Mesothelial cell of epicardium (in vitro differentiated cells): ENCODE measurements at places on chromosomes 3 and 15.

- DNase-seq, result no peak
These were observed 12.1 kb downstream of the EDC3 start for GRCh38 chr15:74683758-74684157.

DNA sequence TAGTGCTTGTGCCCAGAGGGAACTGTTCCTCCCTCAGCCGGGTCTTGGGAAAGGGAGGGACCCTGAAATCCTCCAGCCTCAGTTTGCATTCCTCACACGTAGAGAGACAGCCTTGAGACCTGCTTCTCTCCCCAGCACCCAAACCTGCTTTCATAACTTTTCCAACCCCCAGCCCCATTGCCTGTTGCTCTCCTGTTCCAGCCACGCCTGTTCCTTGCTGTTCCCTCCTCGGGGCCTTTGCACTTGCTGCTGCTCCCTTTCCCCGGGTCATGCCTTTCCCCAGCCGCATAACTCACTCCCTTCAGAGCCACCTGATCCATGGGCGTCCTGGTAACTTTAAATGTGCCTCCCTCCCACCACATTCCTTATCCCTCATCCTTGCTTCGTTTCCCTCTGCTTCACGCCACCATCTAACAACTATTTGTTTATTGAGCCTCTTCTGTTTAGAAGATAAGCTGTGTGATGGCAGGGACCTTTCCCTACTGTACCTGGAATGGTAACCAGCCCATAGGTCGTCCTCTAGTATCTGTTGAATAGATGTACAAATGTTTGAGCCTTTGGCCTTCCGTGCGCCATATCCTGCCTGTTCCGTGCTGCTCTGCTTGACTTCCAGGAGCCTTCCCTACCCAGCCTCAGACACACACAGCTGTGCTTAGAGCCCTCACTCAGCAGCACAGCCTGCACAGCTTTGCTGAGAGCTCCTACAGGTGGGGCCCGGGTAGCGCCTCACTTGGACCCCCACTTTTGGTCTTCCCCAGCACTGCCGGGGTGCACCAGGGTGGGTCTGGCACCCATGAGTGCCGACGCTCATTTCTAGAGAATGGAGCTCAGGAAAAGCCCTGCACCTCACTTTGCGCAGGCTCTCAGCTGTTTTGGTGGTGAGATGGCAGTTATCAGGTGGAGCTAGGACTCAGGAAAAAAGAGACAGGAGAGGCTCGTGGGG is 60.2 kb downstream of the SCN5A start:
- DNase-seq, result peak; percentile 10

GRCh38 chr15:39667382-39668127 is 86.7 kb downstream of the THBS1 start:
- no peak for DNase-seq

GRCh38 chr3:126835472-126836219 is 131.6 kb downstream of the CHCHD6 start:
- no peak for DNase-seq

DNA sequence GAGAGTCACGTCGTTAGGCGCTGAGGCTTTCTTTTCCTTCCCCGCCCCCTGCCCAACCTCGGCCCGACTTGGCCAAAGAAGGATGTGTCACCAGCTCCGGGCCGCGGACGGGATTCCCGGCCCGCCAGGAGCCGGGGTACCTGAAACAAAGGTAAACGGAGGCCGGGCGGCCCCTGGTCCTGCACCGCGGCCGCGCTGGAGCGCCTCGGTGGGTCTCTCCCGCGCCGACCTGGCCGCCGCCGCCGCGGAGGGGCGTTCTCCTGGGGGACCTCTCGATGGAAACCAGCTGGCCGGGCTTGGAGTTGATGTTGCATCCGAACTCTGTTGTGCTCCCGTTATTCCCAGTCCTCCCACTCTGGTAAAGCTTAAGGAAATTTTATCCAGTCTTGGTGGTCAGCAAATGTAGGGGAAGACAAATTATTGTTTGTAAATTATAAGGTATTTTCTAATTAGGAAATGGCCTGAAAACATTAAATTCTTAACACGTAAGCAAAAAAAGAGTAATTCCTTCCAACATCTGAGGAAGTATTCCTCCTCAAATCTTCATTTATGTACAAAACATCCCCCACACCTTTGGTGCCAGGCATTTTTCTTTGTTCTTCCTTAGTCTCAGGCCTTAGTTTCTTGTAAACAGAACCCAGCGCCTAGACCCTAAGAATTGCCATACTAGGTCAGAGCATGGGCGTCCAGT is 888 bp downstream of the PPP2R3A start:
- no peak for DNase-seq

- DNase-seq, result no peak
These were observed 420.3 kb upstream of the CFAP20DC start for GRCh38 chr3:59469948-59470723.

- DNase-seq, result no peak
These were observed 1298.5 kb downstream of the ROBO2 start for GRCh38 chr3:78338405-78338804.

- DNase-seq, result no peak
These were observed 602 bp upstream of the ATP2B2 start for GRCh38 chr3:10505791-10506585.

GRCh38 chr3:25587094-25587493 is 77.6 kb downstream of the TOP2B start:
- no peak for DNase-seq

DNA sequence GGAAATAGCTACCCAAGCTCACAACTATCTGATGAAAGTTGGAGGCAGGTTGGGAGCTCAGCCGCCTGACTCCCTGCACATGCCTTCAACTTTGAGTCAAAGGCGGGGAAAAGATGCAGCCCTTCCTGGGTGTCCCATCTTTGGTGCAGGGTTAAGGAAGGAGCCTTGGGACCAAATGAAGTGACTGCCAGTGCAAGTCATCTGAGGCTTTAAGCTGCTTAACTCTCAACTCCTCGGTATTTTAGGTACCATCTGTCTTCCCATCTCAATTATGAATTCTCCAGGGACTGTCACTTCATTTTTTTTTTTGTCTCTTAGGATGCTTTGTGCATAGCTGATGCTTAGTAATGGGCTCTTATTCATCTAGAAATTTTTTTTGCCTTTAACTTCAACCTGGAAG is 408.8 kb upstream of the C2CD4B start:
- DNase-seq, result no peak

GRCh38 chr3:66705076-66705475 is 204.3 kb upstream of the LRIG1 start:
- no peak for DNase-seq

GRCh38 chr15:89674526-89674925 is 4.6 kb downstream of the PLIN1 start:
- no peak for DNase-seq

GRCh38 chr15:92074101-92074500 is 220.6 kb downstream of the SLCO3A1 start:
- no peak for DNase-seq

GRCh38 chr3:48504051-48504946 is at the start of gene SHISA5:
TSS of gene SHISA5 (minus strand) at chr3:48504174. CDS start at chr3:48504094, 80 bp downstream.
- peak; percentile 67 for DNase-seq
